ENCODE measurements at places on chromosomes 7 and 10.
A peak's percentile ranks its signal among the peaks of the same experiment; 100 is the strongest.

DNA sequence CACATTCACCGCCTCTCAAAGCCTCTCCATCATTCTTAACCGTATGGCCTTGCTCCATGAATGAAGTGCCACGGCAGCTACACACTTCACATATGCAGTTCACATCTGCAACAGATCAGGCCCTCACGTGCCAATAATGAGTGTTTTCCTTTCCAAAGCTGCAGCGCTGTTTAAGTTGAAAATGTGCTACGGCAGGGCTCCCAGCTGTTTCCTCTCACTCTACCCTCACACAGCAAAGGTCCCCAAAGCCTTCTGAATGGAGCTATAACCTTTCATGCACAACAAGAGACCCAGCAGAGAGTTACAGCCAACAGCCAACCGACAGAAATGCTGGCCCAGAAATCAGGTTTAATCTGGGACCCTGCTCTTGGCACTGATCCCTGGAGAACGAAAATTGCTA, 236.1 kb downstream of the ELMO1 start:
- no peak for DNase-seq

DNA sequence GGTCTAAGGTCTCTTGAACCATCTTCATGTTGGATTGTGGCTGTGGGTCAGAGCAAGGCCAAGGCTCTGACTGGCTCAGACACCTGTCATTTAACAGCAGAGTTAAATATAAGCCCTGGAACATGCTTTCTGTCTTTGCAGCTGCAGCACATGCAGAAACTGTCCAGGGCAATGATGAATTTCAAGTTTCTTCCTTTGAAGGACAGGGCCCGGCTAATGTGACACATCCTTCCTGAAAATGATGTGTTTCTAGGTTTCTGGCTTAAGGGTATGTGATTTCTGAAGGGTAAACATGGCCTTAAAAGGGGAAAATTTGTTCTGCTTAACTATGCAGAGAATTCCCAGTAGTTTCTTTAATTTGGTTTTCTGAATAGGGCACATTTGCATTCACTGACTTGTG, 34.0 kb upstream of the SLC35B4 start:
- DNase-seq, result no peak

DNA sequence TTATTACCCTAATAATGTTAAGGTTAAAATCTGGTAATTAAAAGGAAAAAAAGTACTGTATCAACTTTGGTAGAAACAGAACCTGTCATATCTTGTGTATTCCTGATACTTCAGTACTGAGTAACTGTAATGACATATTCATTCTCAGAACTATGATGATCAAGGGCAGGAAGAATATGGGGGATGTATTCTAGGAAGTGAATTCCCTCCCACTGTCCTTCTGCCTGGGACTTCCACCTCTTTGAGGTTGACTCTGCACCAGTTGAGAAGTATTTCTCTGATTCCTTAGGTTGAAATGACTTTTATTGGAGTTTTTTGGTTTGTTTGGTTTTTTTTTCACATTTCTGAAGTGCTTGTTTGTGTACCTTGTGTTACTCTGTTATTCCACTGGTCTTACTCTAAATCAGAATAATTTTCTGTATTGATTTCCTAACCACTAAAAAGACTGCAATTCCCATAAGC, 36.9 kb downstream of the WASL start:
- DNase-seq, result no peak

GRCh38 chr10:104614245-104614831, 26.8 kb upstream of the SORCS3 start:
- DNase-seq, result peak; percentile 41

DNA sequence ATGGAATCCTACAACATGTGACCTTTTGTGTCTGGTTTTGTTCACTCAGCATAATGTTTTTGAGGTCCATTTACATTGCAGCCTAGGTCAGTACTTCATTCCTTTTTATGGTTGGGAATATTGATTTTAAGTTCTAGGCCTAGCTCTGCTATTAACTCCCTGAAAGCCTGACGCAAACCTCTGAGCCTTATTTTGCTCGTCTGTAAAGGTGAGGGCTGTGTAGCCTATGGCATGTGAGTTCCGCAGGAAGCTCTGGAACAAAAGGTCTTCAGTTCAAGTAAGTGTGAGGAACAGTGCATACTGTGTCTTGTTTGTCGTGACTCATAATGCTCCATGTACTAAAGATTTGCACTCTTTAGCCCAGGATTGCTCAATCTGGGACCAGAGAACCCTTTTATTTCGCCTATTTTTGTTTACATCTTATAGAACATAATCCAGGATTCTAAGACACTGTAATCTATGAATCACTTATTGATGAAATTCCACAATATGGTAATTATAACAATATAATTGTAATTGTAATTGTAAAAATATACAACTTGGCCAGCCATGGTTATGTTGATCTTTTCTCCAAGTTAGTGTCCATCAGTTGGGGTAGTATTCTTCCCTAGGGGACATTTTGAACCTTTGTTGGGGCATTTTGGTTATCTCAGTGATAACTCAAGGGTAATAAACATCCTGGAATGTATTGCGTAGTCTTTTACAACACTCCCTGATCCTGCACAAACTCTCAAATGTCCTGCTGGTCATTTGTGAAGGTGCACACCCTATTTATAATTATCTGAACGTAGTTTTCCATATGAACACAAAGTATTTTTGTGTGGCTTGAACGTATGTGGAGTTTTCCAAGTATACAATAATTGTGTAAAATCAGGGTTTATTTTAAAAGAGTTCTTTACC, 184.7 kb downstream of the VTI1A start:
- no peak for DNase-seq

- DNase-seq, result peak; percentile 70
Observed at GRCh38 chr7:100865938-100866728, 1.1 kb upstream of the TRIP6 start.

- peak; percentile 77 for DNase-seq
Observed at GRCh38 chr10:71974489-71975021, 10.4 kb downstream of the CHST3 start.

- no peak for DNase-seq
Observed at GRCh38 chr7:156665101-156665500, 24.5 kb downstream of the RNF32 start.

DNA sequence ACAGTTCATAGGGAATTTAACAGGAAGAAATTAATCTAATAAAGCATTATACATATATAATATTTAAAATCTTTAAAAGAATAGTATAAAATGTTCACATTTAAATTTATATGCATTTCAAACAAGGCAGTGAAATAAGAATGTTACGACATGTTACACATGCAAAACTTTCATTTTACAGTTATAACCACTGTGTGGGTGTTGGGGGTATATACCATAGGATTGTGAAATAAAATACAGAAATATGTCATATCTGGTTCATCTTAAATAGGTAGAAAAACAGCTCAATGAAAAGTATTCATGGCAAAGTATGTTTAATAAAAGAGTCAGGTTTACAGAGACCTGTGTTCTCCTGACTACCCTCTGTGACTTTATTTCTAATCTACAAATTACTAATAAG, 45.6 kb downstream of the CHCHD3 start:
- no peak for DNase-seq

- DNase-seq, result no peak
Observed at GRCh38 chr10:111481866-111482265, 405.0 kb downstream of the ADRA2A start.

- no peak for DNase-seq
Observed at GRCh38 chr7:158050441-158050977, 537.1 kb downstream of the PTPRN2 start.

DNA sequence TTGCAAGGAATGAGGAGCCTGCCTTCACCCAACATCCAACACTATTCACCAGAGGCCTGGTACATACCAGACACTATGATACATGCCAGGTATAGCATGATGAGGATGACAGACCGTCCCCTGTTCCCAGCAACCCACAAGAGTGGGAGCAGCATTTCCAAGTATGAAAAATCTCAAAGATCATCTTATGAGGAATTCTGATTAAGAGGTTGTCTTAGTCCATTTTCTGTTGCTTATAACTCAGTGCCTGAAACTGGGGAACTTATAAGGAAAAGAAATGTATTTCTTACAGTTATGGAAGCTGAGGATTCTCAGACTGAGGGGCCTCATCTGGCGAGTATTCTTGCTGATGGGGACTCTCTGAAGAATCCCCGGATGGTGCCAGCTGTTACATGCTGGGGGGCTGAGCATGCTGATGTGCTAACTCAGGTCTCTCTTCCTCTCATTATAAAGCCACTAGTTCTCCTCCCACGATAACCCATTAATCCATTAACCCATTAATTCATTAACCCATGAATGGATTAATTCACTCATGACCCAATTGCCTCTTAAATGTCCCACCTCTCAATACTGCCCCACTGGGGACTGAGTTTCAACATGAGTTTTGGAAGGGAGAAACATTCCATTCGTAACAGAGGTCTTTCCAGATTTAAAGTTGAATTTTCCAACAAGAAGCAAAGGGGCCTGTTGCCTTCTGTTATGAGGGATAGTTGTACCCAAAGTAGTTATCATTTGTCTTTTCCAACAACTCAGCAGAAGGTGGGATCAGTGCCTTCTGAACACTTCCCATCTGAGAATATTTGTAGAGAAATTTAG, 173.9 kb downstream of the HERPUD2 start:
- no peak for DNase-seq

GRCh38 chr10:80878330-80878729, 340.6 kb downstream of the SH2D4B start:
- DNase-seq, result no peak

DNA sequence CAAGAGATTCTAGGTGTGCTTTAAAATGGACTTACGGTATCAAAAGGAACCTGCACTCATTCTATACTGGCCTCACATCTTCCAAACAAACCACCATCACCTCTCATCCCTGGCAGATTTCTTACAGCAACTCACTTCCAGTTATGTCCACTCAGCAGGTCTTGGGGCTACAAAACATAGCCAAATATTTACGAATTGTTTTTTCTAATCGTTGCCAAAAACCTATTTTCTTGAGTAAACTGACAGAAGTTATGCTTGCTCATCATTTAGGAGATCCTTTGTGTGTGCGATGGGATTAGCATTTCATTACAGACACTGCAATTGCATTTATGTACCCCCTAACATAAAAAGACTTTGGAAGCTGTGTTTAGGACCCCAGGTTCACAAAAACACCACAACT, 2.7 kb downstream of the KCNMA1 start:
- DNase-seq, result no peak

- DNase-seq, result no peak
Observed at GRCh38 chr10:102241032-102241443, 274 bp downstream of the PITX3 start.

GRCh38 chr10:21860718-21861117, 142.8 kb downstream of the DNAJC1 start:
- no peak for DNase-seq

DNA sequence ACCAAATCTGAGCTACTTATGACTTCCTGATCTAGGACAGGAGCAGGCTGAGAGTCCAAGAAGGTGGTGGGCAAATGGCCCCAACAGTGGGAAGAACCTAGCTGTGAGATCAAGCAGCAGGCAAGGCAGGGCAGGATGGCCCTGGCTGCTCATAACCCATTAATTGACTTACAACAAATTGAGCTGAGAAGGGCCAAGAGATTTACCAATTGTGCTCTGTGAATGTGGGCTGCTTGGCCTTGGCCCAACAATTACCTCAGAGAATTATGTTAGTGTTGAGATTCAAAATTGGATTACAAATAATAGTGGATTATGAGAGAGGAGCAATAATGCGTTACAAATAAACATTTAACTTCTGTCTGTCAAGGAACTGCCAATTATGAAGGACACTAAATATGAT, 956.5 kb downstream of the KCNMA1 start:
- no peak for DNase-seq

Measured in AG08395 (cell line).